Retinal pigment epithelial cell (primary cell): ENCODE measurements at places on chromosomes 3 and 15.

DNA sequence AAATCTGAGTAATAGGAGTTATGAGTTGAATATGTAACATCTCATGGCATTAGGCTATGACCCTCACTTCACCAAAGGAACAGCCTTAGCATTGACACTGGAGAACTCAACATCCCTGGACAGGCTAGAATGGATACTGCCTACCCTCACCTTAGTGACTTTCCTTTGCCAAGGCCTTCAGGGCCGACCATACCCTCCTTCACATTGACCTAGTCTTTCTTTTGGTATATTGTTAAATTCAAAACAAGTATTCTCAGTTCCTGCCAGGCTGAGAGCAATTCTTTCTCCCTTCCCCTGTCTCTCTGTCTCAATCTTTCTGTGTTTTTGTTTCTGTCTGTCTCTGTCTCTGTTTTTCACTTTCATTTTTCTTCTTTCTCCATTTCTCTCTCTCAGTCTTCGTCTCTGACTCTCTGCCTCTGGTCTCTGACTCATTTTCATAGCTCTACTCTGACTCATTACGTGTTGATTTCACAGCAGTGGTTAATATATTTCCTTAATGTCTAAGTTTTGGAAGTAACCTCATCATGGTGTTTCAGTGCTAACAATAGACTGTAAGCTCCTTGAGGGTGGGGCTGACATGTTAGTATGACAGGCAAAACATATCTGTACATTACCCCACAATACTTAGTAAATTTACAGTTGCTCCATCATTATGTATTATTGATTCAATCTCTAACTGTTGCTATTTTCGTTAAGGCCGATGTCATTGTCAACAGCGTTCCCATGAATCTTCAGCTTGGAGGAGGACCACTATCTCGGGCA lies 32.5 kb downstream of the PARP15 start:
- DNase-seq = peak; percentile 22

GRCh38 chr3:119741657-119742590 lies 39.1 kb downstream of the CFAP91 start:
- no peak for DNase-seq

- no peak for DNase-seq
Measured at GRCh38 chr15:47542312-47542989, 174.9 kb upstream of the SEMA6D start.

DNA sequence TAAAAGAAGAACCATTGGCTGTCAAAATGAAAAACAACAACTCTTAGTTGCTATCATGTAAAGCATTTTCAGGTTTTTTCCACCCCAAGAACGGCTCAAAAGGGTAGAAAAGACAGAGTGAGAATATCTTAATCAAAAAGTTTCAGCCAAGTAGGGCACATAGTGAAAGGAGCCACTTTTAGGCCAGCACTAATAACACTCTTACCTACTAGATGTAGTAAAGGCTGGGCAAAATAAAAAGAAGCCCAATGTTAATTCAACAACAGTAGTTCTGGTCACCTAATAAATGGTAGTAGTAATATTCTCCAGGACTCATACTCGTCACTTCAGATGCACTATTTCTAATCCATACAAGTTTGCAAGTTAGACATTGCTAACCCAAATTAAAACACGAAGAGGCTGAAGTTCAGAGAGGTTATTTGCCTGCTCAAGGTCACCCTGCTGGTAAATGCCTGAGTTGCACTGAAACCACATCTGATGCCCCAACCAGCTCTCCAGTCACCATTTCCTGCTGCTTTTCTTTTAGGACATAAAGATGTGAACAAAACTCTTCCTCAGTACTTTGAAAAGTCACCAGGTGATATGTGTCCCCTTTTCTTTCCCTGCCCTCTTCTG lies 7.5 kb downstream of the GOLIM4 start:
- DNase-seq = no peak

- no peak for DNase-seq
Measured at GRCh38 chr3:104005815-104006214, 1360.9 kb upstream of the ALCAM start.

DNA sequence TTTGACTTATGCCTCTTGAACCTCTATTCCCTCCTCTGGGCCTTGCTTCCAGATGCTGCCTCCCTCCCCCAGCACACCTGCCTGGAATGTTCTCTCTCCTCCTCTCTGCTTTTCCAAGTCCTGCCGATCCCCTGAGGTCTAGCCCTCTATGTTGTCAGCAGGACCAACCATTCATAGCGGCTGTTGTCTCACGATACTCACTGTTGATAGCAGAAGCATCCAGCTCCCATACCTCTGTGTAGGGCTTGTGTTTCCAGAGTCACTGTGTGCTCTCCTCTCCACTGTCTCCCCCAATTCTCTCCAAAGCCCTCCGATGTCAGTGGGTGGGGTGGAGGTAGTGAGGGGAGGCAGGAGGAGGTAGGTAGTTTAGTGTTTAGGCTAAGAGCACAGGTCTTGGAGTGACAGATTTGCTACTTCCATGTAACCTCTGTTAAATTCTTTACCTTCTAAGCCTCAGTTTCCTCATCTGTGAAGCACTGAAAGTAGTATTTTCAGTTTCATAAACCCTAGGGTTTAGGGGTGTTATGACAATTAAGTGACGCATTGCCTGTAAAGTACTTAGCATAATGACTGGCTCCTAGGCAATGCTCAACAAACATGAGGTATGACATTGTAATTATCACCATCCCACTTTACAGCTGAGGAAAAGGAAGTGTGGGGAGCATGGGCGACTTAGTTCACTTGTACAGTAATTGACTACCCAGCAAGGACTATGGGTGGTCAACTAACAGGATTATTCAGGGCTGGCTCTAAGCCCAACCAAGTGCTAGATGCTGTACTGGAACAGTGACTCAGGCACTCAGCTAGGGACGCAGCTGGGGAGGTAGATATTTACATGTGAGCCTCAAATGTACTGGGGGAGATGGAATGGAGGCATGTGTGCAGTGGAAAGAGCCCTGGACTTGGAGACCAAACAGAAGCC lies 122.8 kb downstream of the CACNA1D start:
- peak; percentile 42 for DNase-seq

- no peak for DNase-seq
Measured at GRCh38 chr15:66927201-66928077, 138.0 kb upstream of the SMAD3 start.

GRCh38 chr3:151319628-151320027 lies 3.0 kb upstream of the GPR87 start:
- DNase-seq = no peak

- DNase-seq = no peak
Measured at GRCh38 chr3:47731061-47731460, 50.6 kb downstream of the SMARCC1 start.

DNA sequence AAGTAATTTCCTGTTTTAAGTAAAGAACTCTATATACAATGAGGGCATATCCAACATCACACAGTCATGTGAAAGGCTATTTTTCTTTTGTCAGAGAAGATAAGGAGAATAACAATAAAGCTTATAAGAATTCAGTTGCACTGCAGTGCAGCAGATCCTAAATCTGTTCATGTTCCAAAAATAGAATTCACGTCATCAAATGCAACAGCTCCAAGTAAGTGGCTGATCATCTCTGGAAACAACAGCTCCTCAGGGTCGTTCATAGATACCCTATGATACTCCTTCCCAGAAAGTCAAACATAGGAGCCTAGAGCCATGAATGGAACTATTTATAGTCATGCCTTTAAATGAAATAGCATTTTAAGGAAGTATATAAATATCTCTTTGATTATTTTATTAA lies 100.2 kb downstream of the FMN1 start:
- DNase-seq = no peak

- DNase-seq = no peak
Measured at GRCh38 chr15:72982714-72983113, 69.5 kb upstream of the NEO1 start.

- no peak for DNase-seq
Measured at GRCh38 chr15:56813995-56814394, 80.7 kb upstream of the ZNF280D start.

- no peak for DNase-seq
Measured at GRCh38 chr15:77531191-77532000, 101.3 kb downstream of the LINGO1 start.

- no peak for DNase-seq
Measured at GRCh38 chr15:39746176-39746575, 36.5 kb downstream of the FSIP1 start.

DNA sequence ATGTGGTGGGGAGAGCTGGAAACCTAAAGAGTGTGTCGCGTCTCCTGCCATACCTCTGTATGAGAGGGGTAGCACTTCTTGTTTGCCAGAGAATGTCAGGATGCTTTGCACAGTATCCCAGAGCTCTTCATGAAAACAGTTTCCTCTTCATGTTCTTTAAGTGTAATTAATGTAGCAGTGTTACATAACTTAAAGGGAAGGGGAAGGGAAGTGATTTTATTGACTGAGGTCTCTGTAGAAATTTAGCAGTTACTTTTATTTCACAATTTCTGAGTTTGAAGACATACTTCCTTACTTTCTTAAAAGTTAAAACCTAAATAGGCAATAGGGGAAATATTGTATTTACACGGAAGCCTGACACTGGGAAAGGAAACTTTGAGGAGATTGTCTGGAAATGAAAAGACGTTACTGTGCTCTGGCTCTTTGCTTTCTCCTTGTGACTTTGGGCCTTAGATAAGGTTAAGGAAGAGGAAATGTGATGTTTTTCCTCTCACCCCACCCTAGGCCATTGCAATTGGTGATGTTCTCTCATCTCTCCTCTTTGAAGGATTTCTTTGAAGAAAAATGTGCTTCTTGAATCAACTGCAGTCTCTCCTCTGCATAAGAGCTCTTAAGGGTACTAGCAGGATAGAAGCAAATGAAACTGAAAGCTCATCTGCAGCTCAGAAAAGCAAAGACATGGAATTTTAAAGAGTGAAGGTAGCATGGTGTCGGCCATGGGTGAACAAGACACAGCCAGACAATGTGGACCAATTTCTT lies 6.0 kb downstream of the NXPE3 start:
- no peak for DNase-seq

DNA sequence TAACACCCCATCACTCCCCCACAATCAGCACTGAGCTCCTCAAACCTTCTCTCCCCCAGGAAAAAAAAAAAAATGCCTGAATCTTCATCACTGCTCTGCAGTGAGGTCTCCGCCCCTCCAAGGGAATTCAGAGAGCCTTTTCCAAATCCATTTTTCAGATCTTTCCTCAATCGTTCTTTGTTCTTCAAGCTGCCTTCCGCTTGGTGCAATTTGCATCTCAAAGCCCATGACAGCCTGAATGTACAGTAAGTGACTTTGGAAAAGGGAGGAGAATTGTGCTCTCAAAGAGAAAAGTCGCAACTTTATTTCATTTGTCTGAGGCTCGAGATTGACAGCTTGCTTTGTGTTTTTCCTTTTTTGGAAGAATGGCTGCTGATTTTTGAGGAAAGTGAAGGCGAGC lies 75.0 kb downstream of the CORO2B start:
- DNase-seq = no peak

DNA sequence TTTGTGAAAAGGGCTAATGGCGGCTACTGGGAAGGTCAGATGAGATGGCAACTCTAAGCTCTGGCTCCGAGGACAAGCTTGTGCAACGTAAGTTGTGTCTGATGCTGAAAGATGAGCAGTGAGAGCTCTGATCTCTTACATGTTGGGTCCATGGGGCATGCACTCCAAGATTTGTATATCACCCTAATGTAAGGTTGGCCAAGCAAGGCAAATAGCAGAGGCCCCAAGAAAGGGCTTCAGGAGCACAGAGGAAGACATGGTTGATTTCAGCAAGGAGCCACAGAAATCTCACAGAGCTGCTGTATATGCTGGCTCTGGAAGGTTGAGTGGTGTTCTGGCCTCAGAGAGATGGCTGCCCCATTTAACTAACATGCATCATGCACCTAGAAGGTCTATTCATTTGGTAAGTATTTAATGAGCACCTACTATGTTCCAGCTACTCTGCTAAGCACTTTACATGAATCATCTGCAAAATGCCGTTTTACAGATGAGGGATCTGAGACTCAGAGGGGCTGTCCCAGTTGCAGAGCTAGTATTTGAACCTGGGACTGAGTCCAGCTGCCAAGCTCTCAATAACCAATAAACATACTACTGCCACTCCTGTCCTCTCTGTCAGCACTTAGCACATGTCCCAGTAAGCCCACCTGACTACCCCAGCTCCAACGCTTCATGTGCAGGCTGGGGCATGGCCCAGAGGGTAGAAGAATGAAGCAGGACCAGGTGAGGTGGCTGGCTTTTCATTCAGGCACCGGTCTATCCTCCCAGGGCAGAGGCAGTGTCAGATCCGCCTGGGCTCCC lies 27.8 kb upstream of the ATP2B2 start:
- DNase-seq = no peak

DNA sequence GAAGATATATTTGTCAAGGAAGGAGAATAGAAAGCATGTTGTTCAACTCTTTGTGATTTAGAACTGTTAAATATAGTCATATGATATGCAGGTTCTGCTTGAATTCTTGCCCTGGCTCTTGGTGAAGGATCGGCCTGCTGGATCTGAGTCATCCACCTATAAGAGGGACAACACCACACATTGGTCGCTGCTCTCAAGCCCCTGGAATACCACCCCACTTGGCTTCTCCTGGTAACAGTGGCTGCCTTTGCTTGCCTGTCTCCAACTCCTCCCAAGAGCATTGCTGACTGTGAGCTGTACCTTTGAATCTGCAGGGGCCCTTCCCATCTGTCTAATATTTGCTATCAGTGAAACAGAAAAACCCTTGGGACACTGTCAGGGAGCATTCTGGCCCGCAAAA lies 78.9 kb upstream of the DGKG start:
- no peak for DNase-seq

DNA sequence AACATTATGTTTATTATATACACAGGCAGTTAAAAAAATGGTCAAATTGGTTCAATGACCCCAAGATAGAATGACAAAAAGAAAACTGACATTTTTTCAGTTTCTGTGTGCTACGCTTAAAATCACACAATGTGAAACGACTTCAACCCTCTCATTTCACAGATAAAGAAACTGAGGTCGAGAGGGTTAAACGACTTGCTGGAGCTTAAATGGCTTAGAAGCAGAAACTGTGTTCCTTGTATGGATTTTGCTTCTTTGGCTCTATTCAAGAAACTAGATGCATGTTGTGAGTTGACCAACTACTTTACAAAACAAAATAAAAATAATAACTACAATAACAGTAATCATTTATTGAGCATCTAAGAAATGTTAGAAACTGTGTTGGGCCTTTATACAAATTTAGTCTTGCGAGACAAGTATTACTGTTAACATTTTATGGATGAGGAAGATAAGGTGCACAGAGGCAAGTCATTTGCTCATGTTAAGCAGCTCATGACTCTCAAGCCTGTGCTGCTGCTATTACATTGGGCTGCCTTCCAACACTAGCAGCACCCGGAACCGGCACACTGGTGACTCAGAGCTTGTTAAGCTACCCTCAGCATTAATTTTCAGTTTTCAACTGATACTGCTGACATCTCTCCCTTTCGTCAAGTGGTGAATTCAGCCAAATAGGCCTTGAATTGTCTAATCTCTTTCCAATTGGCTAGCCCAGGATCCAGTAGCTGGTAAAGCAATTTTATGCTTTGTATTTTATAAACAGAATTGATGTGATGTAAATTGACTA lies 487.6 kb downstream of the NAALADL2 start:
- DNase-seq = peak; percentile 98

- DNase-seq = no peak
Measured at GRCh38 chr15:53739187-53739586, 20.3 kb downstream of the WDR72 start.

GRCh38 chr3:51336261-51336660 lies 48.8 kb upstream of the MANF start:
- no peak for DNase-seq
